Daoy (cell line): ENCODE measurements at places on chromosomes 1 and 21. TPM values are rescaled to one million over a fixed set of nuclear protein-coding genes. Genes with fewer than 3 reads are reported as not detected.
A peak's percentile ranks its signal among the peaks of the same experiment; 100 is the strongest.

- DNase-seq, result no peak
Measured at GRCh38 chr1:67897270-67897949, 64.1 kb upstream of the GNG12 start.

DNA sequence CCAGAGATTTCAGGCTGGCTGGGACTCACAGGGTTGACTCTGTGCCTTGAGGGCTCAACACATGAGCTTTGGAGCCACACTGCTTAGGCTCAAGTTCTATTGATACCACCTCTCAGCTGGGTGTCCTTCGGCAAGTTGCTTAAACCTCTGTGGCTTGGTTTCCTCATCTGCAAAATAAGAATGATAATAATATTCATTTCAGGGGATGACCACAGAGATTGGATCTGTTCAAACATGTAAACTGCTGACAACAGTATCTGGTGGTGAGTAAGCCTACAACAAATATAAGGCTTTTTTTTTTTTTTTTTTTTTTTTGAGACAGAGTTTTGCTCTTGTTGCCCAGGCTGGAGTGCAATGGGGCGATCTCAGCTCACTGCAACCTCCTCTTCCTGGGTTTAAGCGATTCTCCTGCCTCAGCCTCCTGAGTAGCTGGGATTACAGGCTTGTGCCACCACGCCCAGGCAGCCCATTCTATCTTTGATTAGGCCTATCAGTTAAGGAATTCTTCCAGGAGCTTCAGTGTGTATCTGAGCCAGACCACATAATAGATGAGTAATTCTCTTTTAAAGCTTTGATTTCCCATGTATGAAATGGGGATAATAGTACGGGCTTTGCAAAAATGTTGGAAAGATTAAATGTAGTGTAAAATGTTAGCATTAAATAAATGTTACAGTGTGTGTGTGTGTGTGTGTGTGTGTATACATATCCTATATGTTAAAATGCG is 437.6 kb downstream of the PRDM2 start:
- no peak for DNase-seq

DNA sequence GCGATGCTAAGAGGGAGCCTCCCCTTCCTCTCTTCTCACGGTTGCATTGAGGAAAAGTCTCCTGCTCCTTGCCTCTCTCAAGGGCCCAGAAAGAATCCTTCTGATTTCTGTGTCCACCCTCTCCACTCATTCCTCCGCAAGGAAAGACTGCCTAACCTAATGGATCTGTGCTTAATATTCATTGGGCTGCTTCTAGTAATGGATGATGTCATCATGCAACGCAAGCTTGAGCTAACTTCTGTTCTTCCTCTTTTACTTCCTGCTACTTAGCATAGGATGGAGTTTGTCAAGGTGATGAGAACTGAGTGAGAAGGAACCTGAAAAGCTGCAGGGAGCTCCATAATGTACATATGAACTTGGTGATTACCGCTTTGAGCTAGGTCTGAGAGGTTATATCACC is 35.2 kb upstream of the HMGB4 start:
- DNase-seq, result no peak

DNA sequence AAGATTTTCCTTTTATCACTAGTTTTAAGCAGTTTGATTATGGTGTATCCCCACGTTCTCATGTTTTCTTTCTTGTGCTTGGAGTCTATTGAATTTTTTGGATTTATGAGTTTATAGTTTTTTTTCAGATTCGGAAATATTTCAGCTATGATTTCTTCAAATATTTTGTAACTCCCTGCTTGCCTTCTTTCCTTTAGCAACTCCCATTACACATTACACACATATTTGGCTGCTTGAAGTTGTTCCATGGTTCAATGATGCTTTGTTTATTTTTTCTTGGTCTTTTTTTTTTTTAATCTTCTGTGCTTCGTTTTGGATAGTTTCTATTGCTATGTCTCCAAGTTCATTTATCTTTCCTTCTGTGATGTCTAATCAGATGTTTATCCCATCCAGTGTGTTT is 48.5 kb upstream of the WARS2 start:
- no peak for DNase-seq

- DNase-seq, result no peak
Measured at GRCh38 chr1:89089962-89090361, 25.0 kb upstream of the GBP1 start.

DNA sequence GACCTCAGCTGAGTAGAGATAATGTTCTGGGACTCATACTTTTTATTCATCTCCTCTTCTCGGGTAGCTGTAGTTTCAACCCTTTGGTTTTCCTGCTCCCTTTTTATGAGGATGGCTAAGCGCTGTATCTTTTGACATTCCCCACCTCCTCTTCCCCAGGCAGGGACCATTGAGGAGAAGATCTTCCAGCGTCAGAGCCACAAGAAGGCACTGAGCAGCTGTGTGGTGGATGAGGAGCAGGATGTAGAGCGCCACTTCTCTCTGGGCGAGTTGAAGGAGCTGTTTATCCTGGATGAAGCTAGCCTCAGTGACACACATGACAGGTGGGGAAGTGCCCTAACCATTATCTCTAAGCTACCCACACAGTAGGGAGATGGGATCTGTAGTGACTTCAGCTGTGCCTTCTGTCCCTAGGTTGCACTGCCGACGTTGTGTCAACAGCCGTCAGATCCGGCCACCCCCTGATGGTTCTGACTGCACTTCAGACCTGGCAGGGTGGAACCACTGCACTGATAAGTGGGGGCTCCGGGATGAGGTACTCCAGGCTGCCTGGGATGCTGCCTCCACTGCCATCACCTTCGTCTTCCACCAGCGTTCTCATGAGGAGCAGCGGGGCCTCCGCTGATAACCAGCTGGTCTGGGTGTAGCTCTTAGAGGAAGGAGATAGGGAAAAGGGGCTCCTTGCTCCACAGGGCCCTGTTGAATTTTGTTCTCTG is 25.6 kb downstream of the LRRC41 start:
- DNase-seq, result no peak

DNA sequence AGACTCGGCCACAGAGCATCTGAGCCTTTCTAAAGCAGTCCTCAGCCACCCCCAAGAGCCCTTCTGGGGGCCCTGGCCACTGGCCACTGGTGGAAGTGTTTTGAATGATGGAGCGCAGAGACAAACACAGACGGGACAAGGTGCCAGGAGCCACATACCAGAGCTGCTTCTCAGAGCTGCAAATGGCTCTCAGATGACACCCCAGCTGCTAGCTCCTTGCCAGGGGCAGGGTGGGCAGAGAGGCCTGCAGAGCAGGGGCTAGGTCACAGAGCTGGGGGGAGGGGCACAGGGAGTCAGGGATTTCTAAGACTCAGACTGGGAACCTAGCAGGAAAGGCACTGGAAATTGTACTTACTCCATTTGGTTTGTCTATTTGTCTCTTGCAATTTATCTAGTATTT is 30.4 kb downstream of the KCNN3 start:
- no peak for DNase-seq

DNA sequence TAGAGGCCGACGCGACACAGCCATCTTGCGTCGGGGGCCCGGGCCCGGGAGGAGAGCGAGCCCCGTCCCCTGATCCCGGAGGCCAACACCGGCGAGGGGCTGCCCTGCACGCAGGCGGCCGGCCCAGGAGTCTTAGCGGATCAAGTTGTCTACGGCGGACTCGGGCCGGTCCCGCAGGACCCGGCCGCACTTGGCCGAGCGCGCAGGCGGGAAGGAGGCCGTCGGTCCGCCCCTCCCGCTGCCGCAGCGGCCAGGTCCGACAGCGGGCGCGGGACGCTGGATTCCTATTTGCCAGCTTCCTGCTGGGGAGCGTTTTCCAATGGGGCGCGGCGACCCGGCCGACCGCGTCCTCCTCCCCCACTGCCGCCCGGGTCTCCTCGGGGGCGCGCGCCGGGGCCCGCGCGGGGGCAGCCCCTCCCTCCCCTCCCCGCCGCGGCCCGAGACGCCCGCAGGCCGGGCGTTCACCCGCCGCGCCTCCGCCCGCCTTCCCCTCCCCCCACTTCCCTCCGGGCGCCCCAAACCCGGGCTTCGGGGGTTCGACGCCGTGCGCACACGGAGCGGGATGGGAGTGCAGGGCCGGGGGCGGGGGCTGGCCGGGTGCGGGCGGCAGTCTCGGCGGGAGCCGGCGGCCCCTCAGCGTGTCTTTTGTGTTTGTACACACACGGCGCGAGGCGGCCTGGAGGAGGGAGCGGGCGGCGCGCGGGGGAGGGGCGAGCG is 517 bp upstream of the H3-3A start:
- DNase-seq, result peak; percentile 89

The EVA1C gene
- 1.1 and 2.2 TPM in 2 replicates for total RNA-seq

The CALML6 gene
- 0.23 TPM in 1 of 2 replicates, not detected in the other for total RNA-seq

The SLFNL1 gene
- not detected in 2 replicates for total RNA-seq

The RAB25 gene
- total RNA-seq, result not detected in 2 replicates

The NBPF4 gene
- 0.46 TPM in 1 of 2 replicates, not detected in the other for total RNA-seq
